ENCODE measurements at places on chromosomes 7 and 10. TPM values are rescaled to one million over a fixed set of nuclear protein-coding genes. Genes with fewer than 3 reads are reported as not detected.

Gene BEND7
- 10.1 TPM for total RNA-seq

Gene LRRC61
- total RNA-seq: not detected

Gene RASA4B
- total RNA-seq: 2.1 TPM

Gene PMPCB
- total RNA-seq: 53.6 TPM

Gene PPP1R3A
- not detected for total RNA-seq

Gene TIAL1
- 92.5 TPM for total RNA-seq

Gene FOXP2
- total RNA-seq: not detected

Gene AGMO
- total RNA-seq: 0.72 TPM

Gene GATA3
- total RNA-seq: 4.0 TPM

Gene DLG5
- 26.6 TPM for total RNA-seq

Gene GPR141
- total RNA-seq: not detected
